RPMI7951 (cell line): ENCODE measurements at places on chromosomes 16 and 17. TPM values are rescaled to one million over a fixed set of nuclear protein-coding genes. Genes with fewer than 3 reads are reported as not detected.

The PLEKHH3 gene
- total RNA-seq = 9.9 and 12.5 TPM in 2 replicates

DNA sequence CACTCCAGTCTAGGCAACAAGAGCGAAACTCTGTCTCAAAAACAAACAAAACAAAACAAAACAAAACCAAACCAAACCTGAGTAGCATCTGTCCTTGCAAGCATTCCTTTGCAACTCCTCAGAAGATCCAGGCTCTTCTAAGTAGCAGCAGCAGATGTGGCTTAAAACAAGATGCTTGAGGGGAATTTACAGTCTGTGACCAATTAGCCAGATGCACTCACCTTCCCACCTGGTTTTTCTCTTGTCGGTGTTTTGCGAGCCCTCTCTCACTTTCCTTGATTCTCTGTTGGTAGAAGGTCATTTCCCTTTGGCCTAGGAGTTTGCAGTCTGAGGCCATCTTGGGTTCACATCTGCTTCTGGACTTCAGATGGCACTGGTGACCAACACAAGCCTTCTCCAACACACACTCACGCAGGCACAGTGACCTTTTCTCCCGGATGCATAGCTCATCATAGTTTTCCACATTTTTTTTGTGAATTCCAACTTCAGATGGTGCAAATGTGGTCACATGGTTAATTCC, 276.8 kb downstream of the STX8 start:
- no peak for DNase-seq

GRCh38 chr16:51049678-51050376, 101.2 kb downstream of the SALL1 start:
- DNase-seq = no peak

- DNase-seq = no peak
Observed at GRCh38 chr17:27817731-27818130, 17.4 kb upstream of the NOS2 start.

- no peak for DNase-seq
Observed at GRCh38 chr16:23505180-23505665, 5.1 kb downstream of the GGA2 start.
